ENCODE measurements at places on chromosomes 6 and 20. TPM values are rescaled to one million over a fixed set of nuclear protein-coding genes. Genes with fewer than 3 reads are reported as not detected.

DNA sequence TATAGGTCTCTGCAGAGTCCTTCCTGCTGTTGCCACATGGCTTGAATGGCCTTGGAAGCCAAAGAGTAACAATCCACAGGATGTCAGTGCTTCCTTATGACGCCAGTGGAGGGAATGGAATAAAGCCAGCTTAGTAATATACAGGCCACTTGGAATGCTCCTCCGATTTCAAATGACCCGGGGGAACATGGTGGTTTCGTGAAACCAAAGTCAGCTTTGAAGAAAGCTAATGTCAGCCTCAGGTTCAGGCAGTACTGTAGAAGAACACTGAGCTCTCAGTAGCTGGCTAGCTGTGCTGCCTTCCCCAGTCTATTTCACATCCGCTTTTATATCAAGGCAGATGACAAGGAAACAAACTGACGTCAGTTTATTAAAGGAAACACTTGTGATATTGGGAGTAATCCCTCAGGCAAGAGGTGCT is 189.1 kb downstream of the DTNBP1 start:
- no peaks in the 10 kb centered on the region for H3K27me3 ChIP-seq
- peaks cover 20% of the 10 kb centered on the region for H3K4me1 ChIP-seq
- H3K27ac ChIP-seq: no peak overlapping the region
- H3K36me3 ChIP-seq: peaks cover 4% of the 10 kb centered on the region
- no peak overlapping the region for H3K4me3 ChIP-seq
- DNase-seq: no peak

- H3K36me3 ChIP-seq: no peaks in the 10 kb centered on the region
- H3K4me3 ChIP-seq: no peak overlapping the region
- H3K27me3 ChIP-seq: no peaks in the 10 kb centered on the region
- DNase-seq: no peak
- no peak overlapping the region for H3K27ac ChIP-seq
Observed at GRCh38 chr20:43541214-43541613, 17.6 kb upstream of the SGK2 start.

DNA sequence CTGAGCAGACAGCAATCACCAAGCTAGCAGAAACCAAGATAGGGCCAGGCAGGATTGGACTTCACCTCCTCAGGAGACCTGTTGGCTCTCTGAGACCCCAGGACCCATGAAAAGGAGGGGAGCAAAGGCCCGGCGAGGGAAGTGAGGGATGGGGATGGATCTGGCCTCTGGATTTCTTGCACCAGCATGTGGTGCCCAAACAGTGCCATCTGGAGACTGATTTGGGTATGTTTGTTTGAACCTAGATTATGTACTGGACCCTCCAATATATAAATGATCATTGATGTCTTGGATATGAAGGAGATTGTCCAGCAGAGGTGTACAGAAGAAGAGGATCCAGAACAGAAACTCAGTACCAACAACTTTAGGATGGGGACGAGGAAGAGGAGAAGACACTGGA is 83.4 kb upstream of the LY86 start:
- H3K27ac ChIP-seq: no peak overlapping the region
- DNase-seq: no peak

- H3K27ac ChIP-seq: no peak overlapping the region
- DNase-seq: no peak
- peaks cover 17% of the 10 kb centered on the region for H3K36me3 ChIP-seq
- H3K4me3 ChIP-seq: no peak overlapping the region
Observed at GRCh38 chr20:63712191-63712590, 4.4 kb downstream of the ZGPAT start.

DNA sequence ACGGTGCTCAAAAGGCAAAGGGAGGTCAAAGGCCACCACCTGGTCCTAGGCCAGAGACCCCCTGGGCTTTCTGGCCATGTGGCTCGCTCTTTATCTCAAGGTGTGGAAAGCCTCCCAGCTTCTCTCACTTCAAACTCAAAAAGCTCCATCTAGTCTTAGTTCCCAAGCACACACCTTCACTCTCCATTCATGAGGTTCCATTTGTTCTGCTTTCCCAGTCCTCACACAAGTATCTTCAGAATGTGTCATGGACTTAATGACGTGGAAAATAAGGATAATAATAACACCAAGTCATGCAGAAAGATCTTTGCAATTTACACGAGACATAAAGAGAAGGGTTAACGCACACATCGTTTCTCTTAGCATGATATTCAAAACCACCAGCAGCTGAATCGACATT is 219.3 kb downstream of the GMDS start:
- no peaks in the 10 kb centered on the region for H3K36me3 ChIP-seq
- H3K27me3 ChIP-seq: no peaks in the 10 kb centered on the region
- DNase-seq: no peak
- H3K4me3 ChIP-seq: no peak overlapping the region

Gene PRL
- not detected for polyA plus RNA-seq

- no peaks in the 10 kb centered on the region for H3K36me3 ChIP-seq
- peak; percentile 84 for DNase-seq
- H3K4me3 ChIP-seq: peak overlapping the region; percentile 98
- no peaks in the 10 kb centered on the region for H3K27me3 ChIP-seq
- H3K4me1 ChIP-seq: peaks cover 26% of the 10 kb centered on the region
- H3K27ac ChIP-seq: peak overlapping the region; percentile 91
Observed at GRCh38 chr6:13488015-13488895, 855 bp upstream of the GFOD1 start.

DNA sequence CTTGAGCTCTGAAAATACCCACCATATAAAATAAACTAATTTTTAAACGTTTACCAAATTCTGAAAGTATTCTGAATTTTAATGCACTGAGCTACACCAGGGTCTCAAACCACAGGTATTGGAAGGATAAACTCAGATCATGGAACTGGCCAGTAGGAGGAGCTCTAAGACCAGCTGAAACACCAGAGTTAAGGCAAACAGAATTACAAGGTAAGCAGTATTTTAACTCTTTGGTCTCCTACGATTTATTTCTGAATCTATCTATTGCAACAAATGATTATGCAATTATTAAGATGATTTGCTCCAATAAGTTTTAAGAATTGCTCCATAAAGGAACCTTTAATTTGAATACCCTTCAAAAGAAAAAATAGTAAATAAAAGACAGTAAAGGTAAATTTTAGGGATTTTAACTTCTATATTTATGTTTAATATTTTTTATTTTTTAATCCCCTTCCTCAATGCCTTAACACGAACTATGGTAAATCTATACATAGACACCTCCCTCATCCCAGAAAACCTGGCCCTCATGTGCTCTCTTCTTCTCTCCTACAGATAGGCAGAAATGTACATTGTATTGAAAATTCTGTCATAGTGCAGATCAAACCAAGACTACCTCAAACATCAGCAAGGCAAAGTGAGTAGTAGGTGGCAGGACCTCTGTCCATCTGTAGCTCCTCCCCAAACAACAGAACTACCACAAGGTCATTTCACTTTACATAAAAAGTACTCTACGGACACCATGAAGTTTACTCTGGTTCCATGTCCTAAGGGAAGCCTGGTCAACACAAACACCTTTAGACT is 58.4 kb downstream of the SMLR1 start:
- no peaks in the 10 kb centered on the region for H3K36me3 ChIP-seq
- H3K27ac ChIP-seq: no peak overlapping the region
- H3K27me3 ChIP-seq: no peaks in the 10 kb centered on the region
- no peaks in the 10 kb centered on the region for H3K4me1 ChIP-seq
- peak; percentile 78 for DNase-seq
